Activated CD8-positive, alpha-beta memory T cell treated with anti-CD3 and anti-CD28 coated beads for 1 hour (primary cell): ENCODE measurements at places on chromosomes 4 and X.

DNA sequence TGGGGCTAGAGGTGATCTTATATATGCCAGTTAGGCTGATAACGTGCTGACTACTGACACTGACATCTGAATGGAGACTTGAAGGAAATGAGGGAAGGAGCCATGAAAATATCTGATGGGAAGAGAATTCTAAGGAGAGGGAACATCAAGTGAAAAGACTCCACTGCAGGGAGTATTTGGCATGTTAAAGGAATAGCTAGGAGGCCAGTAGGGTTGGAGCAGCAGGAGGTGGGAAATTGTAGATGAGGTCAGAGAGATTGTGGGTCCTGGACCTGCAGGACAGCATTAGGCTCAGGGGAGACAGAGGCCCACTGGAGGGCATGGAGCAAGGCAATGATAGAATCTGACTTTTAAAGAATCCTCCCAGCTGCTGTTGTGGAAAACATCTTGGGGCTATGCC lies 55.8 kb upstream of the NSUN7 start:
- no peak for DNase-seq

- DNase-seq: no peak
Measured at GRCh38 chr4:92234393-92235176, 69.2 kb upstream of the GRID2 start.

DNA sequence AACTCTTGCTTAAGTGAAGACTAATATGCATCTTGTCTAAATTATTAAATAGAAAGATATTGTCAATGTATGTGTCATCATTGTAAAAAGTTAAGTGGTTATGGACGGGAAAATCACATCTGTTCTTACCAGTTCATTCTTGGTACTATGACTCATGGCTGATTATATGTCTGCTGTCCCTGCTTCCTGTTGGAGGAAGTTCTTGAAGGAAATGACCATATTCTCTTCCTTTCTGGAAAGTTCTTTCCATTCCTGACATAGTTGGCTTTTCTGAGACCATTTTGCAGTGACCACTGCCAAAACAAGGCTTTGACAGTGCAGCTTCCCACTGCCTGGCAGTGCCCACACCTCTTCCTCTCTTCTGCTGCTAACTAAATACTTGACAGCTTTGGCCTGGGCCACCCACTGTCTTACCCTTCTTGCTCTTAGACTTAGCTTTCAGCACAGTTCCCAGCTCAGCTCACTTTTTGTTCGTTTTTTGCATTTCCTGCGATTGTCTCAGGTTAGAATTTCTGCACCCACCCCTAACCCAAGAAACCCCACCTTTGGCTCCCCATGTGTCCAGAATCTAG lies 13.2 kb upstream of the CLDN24 start:
- no peak for DNase-seq

DNA sequence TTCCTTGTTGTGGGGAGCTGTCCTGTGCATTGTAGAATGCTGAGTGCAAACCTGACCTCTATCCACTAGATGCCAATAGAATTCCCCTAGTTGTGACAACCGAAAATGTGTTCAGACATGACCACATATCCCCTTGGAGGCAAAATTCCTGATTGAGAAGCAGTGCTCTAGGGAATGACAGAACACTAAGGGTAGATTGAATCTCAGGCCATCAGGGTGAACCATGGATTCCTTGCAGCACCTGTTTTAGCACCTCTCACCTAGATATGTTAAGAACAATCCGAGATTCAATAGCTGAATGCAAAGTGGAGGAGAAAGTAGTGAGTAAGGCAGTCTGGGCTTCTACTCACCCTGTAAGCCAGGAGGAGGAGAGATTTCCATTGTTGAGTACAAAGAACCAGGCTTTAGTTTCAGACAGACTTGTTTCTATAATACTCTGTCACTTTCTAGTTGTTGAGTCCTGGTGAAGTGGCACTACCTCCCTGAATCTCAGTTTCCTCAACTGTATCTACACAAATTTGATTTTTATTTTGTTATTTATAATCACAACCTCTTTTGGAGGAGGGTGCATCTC lies 111.0 kb upstream of the RAP2C start:
- DNase-seq: no peak

DNA sequence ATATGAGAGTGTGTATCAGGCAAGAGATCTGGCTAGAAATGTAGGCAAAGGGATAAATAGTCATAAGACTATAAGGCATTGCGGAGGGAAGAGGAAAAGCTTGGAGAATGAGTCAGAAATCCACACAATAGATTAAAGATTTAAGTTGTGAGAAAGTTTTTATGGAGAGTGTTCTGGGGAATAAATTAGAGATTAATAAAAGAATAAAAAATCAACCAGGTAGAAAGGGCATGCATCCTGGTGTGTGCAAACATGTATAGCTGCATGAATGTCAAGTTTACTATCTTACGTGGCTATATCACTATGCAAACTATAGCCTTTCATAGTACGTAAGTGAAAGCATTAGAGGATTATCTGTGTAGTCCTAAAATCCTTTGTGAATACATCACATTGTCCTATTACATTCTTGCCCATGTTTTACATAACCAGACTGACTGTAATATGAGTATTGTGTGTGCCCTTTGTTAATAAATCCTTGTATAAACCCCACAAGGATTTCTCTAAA lies 36.9 kb downstream of the SNCA start:
- DNase-seq: no peak

DNA sequence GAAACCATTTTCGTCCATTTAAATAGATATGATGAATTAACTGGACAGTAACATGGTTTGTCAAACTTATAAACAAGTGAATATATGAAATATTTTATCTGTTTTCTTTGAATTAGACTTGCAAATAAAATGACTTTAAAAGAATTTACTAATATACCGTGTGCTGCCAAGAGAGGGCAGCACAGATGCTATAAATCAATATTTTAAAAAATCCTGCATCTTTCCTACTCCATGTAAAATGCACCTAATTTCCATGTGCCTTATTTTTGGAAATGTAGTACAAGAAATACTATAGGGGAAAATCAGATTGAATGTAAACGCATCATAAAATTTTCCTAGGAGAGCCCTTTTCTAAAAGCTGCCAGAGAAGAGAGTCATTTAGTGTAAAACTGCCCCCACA lies 62.2 kb downstream of the PRKX start:
- DNase-seq: no peak

DNA sequence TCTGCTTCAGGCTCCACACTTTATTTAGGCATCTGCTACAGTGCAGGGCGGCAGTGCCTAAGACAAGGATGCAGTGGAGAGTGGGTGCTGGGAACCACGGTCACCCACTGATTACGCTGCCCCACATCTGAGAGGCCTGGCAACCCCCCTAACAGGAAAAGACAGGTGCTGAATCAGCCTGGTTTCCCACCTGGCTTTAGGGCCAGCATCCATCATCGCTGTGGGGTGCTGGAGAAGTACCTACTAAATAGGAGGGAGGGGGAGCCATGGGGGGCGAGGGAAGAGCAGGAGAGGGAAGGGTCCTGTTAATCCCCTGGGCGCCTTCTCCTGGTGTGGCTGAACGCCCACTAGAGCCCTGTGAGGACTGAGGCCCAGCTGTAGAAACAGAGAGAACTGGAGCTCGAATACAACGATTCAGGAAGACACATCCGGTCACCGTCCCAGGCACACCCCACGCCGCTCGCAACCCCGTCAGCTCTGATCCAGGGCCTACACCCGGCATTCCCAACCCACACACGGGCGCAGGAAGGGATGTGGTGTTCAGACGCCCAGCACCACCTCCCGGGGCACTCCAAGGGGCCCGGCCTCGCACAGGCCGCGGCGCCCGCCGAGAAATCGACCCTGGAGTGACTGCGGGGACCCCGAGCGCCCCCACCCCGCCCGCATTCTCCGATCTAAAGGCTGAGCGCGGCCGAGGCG lies 554 bp downstream of the DCTD start:
- DNase-seq: no peak

DNA sequence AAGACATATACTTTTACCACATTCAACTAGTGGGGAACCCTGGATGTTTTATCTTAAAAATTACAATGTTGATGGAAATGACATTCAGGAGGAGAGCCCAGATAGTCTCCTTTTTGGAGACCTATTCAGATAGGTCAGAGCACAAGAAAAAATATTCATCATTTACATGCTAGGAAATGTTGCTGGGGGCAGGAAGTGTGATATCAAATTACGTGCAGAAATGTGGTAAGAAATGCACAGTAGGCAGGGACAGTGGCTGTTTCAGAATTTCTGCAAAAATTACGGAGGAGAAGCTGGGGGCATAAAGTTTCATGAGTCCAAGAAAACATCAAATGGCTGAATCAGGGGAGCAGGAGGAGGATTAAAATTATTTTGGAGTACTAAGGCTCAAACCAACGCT lies 8.2 kb downstream of the PARM1 start:
- DNase-seq: no peak

DNA sequence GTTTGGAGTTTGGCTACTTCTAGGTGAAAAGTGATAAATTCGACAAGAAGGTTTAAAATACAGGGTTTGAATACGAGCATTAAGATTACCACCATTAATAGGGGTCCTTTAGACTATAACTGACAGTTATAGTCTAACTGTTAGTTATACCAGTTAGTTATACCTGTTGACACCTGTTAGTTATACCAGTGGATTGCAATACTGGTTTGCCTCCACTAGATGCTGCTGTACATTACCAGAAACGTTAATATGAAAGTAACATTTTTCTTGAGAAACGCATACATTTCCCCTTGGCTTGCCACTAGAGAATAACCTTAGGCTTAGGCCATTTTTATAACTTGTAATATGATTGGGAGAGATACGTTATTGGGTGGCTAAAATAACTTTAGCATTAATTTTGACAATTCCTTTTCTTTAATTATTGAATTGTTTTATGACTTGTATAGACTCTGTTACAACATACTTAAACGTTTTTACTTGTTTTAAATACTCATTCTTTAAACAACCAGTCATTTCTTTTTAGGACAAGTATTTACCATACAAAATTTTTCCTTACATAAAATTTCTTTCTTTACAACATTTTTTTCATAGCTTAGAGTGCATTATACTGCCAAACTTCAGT lies 911.2 kb downstream of the FSTL5 start:
- no peak for DNase-seq

DNA sequence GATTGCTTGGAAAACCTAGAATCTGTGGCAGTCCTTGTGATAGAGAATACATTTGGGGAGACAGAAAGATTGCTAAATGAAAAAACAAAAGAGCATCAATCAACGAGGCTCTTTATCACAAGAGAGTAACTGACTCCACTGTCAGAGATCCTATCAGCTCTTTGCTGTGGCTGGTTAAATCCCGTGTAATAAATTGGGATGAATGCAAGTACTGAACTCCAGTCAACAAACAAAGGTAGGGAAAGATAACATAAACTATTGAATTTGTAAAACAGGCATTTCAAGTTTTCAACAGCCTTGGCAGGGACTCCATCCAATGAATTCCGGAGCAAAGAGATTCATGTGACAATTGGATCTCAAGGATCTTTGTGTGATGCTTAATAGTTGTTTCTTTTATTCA lies 21.3 kb downstream of the MMRN1 start:
- no peak for DNase-seq

GRCh38 chrX:95754411-95754810 lies 930.2 kb upstream of the DIAPH2 start:
- no peak for DNase-seq

GRCh38 chr4:7189475-7190277 lies 2.7 kb upstream of the SORCS2 start:
- DNase-seq: no peak

- no peak for DNase-seq
Measured at GRCh38 chr4:1488831-1489638, 82.8 kb upstream of the NKX1-1 start.

- no peak for DNase-seq
Measured at GRCh38 chr4:124682384-124682783, 30.1 kb downstream of the ANKRD50 start.

GRCh38 chr4:119302073-119302832 lies 19.7 kb downstream of the FABP2 start:
- DNase-seq: no peak

DNA sequence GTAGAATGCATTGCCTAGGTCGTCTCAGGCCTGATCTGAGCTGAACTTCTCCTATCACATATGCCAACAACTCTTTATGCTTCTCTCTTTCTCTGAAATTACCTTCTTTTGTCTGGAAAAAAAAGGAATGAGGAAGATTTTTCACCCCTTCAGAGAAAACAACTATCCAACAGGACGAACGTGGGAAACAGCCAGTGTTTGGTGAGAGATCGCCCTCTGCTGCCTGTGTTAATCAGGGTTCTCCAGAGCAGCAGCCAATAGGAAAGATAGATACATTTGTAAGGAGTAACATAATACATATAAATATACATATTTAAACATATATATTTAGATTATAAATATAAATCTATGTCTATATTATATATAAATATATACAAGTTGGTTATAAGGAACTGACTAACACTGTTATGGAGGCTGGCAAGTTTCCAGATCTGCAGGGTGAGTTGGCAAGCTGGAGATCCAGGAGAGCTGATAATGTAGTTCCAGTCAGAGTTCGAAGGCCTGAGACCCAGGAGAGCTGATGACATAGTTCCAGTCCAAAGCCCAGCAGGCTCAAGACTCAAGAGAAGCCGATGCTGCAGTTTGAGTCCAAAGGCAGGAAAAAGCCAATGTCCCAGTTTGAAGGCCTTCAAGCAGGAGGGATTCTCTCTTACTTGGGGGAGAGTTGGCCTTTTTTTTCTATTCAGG lies 13.3 kb downstream of the CETN2 start:
- no peak for DNase-seq

- DNase-seq: no peak
Measured at GRCh38 chr4:159104694-159105414, 2.0 kb downstream of the RAPGEF2 start.

DNA sequence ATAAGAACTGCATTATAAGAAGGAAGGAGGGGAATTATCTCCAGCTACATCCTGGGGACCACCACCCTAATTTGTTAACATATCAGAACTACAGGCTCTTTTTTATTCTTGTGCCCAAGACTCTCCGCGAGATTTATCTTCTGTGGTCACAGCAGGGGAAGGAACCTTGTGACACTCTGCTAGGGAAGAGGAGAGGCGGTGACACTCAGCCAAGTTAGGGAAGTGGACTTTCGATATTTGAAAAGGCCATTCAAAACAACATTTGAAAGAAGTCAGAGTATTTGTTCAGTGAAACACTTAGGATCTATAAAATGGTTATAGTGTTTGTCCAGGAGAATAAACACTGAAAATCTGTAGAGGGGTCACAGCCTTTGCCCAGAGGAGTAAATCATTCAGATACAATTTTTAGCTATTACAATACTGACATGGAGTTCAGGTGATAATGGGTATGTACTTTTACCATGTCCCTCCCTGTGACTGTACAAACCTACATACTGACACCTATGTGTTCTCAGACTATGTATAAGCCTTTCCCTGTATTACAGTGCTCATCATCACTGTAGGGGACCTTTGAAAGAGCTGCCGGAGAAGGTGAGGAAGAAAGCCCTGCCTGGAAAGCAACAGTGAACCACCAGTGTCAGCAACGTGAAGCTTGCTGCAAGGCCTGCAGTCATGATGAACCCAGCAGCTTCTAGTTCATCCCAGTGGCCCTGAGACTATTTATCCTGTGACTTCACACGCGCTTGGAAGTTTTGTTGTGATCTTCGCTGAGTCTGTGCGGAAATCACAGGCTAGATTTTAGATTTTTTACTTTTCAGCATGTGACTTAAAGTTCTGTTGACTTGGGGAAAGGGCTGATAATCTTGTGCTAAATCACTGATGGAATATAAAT lies 8.5 kb upstream of the PTTG2 start:
- DNase-seq: no peak

- no peak for DNase-seq
Measured at GRCh38 chrX:137749246-137749645, 183.3 kb downstream of the ZIC3 start.

- no peak for DNase-seq
Measured at GRCh38 chr4:93127489-93127888, 701.1 kb upstream of the ATOH1 start.

GRCh38 chr4:59393780-59394179 lies 1806.3 kb upstream of the ADGRL3 start:
- DNase-seq: no peak
